NCI-H524 treated with DMSO at 0.1 percent for 48 hours (cell line): ENCODE measurements at places on chromosomes 12 and 14.

DNA sequence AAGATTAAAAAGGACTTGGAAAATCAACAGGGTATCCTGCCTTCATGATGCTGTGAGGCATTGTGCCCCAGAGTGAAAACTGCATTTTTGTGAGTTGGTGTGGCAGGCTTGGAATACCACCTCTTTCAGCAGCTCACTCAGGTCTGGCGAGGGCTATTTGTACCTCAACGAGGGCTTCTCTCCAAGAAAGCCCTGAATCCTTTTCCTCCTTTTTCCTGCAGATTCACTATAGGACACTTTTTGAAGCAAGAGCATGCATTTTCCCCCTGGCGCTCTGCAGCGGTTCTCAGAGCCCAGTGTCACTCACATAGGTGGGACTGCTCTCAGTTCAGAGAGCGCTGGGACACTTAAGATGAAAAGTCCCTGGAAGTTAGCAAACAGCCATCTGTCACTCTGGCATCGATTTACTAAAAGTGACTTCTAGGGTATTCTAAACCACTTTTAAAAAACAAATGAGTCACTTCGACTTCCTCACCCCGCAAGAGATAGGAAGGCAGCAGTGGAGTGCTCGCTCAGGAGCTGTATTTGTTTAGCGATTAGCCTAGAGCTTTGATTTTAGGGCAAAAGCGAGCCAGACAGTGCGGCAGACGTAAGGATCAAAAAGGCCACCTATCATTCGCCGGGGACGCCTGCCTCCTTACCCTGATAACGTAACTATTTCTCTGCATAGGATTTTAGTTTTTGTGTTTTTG is 782 bp upstream of the LGR5 start:
- no peak for DNase-seq

- no peak for DNase-seq
Measured at GRCh38 chr12:128817111-128818015, 6.4 kb downstream of the SLC15A4 start.

- DNase-seq: no peak
Measured at GRCh38 chr14:91607322-91608047, 97.4 kb upstream of the PPP4R3A start.

GRCh38 chr14:68695326-68695768 is 97.5 kb downstream of the ZFP36L1 start:
- DNase-seq: no peak

DNA sequence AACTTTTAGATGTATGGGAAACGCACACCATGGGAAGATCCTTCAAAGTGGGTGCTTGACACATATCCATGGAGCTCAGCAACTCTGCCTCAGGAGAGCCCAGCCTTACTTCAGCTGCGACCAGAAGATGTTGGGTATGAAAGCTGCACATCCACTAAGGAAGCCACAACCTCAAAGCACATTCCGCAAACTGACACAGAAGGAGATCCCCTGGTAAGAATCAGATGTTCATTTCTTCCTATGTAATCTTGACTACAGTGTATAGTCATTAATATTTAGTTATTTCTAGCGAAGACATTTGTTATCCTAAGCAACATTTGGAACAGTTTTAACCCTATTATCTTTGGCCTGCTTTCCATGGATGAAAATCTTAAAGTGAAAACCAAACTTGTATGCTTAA is 374.2 kb downstream of the NAV3 start:
- no peak for DNase-seq

GRCh38 chr12:3320881-3321509 is 170.0 kb upstream of the PRMT8 start:
- no peak for DNase-seq

DNA sequence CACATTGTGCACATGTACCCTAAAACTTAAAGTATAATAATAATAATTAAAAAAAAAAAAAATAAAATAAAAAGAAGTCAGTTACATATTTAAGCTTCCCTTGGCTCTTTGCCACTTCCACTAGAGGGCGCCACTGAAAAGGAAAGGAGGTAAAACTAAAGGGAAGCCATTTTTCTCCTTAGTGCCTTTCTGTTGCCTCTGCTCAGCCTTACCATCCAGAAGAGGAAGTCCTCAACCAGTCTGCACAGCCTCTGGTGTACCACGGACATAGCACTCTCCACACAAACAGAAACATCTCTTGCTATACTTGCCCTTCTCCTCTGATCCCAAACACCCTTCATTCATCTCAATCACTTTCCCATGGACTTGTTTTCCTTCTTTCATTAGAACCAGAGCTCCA is 169.0 kb upstream of the EEA1 start:
- no peak for DNase-seq

DNA sequence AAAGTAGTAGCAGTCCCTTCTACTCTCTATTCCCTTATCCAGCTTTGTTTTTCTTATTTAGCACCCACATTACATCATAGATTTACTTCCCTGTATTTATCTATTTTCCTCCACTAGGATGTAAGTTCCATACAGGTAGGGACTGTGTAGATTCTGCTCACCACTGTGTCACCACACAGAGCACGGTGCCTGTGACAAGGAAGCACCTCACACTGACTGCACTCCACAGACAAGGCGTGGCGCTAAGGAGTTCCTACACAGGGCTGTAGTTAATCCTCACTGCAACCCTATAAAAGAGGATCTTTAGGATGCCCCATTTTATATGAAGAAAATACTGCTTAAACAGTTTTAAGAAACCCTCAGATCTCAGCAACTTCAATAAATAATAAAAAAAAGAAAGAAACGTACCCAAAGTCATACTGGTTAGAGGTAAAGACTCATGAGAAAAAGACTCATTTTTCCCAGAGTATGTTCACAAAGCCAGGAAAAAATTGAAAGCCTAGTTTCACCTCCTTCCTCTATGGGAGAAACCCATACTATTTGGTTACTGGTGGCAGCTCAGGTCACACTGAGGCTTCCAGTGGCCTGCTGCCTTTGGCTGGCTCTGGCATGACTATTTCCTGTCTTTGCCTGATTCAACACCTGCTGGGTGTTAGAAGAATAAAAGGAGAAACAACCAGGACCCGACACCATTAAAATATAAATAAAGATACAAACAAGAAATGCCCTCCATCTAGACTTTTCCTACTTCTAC is 36.9 kb downstream of the RAD9B start:
- no peak for DNase-seq

- no peak for DNase-seq
Measured at GRCh38 chr12:7162691-7163114, 26.8 kb upstream of the PEX5 start.

DNA sequence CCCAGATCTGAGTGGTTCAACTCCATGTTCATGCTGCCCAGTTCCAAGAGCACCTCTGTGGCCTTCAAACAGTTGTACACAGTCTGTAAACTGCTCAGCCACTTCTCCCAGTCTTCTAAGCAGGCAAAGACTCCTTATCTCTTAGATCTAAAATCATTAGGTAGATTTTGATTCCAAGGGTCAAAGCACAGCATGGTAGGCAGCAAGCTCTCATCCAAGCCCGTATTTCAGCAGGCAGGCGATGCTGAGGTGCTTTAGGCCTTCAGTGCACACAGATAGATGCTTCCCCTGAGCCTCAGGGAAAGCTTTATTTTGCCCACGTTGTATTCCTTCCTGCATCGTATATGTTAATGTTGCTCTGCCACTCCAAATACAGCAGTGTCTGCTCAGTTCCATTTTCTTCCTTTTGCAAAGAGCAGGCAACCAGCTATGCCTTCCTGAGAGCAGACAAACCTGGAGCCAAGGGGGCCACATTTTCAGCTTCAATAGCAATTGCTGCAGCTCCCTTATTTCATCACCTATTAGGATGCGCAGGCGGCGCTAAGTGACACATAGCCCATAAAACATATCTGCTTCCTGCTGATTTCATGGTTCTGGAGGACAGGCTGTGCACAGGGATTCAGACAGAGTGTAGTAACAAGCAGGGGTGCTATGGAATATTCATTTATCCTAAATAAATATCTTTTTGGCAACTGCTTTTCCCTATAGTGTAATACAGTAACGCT is 67.5 kb downstream of the ETV6 start:
- no peak for DNase-seq

DNA sequence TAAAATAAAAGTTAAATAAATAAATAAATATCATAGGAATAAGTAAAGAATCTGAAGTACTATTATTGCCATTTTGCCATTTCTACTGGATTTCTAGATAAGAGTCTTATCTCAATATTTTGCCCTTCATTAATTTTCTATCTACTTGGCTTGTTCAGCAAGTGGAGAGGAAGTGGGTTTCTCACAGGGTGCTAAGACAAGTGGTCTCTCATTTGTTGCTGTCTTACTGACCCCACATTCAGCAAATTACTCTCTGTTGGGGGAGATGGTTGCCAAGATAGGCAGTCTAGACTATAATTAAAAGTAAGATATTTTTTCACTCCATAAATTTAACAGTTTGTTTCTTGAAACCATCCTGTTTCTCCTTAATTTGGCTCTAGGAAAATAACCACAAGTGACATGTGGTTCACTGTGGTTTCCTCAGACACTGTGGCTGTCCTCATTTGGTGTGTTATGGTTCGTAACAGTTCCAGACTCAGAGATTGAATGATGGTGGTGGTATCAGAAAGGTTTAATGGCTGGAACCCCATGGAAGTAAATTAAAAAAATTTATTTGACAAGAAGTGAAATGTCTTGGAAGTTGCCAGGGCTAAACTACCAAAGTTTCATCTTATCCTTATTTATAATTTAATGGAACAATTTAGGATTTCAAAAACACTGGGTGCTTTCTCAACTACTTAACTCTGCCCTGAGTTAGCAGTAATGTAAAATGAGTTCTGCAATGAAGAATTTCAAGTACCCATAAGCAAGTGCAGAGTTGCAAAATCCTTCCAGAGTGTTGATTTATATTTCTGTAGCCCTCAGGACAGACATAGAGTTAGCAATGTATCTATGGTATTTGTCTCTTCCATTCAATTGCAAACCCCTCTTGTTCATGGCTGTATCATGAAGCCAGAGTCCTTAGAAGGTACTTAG is 214.8 kb downstream of the MSRB3 start:
- DNase-seq: no peak

- DNase-seq: no peak
Measured at GRCh38 chr12:18483698-18484325, 222.5 kb downstream of the PIK3C2G start.

DNA sequence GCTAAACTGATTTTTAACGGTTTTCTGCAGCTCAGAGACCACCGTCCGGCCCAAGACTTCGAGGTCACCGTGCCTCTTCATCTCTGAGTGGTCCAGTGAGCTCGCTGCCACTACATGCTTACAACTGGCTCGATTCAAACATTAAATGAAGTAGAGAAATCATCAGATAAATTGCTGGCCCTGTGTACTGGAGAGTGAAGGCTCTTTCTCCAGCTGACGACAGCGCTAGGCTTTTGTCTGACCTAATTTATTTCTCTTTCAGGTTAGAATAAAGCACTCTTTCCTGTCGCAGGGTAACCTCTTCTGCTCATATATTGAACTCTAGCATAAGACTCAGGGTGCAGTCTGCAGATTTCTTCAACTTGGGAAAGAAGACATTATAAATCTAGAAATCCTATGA is 6.4 kb downstream of the BCL11B start:
- no peak for DNase-seq

DNA sequence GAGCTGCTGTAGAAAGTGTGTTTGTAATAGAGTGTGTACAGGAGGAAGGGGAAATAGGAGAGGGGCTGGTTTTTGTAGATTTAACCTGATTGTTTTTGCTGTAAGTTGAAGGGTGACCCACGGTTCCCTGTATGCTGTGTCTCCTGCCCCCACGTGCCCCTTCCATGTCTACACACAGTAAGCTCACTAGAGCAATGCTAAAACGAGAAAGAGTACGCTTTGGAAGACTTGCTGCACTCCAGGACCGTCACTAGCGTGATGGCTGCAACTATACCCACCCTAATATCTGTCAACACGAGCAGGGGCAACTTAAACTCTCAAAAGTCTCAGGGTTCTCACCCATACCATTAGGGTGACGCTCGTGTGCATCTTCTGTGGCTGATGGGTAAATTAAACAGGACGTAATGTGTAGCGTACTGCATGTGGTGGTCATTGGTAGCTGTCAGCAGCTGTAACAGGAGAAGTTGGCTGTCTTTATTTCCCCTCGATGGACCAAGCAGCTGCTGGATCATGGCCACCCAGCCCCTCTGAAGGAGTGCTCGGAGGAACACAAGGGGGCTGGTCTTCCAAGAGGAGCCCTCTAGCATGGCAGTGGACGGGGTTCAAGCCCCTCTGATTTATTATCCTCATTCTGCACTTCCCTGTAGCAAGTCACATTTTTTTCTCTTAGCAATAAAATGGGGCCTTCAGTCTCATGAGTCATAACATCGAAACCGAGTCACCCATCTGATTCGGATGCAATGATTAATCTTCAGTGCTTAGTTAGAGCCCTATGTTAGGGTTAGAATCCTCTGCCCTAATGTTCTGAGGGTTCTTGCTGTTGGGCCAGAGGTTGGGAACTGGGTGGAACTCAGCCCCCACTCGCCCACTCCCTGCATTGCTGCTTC is 14.0 kb downstream of the CCND2 start:
- DNase-seq: no peak

DNA sequence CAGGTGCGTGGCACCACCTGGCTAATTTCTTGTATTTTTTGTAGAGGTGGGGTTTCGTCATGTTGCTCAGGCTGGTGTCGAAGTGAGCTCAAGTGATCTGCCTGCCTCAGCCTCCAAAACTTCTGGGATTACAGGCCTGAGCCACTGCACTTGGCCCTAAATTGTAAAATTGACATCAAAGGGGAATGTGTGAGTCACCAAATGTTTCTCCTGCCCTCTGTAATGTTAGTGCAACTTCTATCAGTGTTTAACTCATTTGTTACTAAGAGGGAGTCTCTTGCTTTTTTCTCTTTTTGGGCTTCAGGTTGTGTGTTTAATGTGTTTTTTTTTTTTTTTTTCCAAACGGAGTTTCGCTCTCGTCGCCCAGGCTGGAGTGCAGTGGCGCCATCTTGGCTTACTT is 2.3 kb downstream of the TULP3 start:
- DNase-seq: no peak

DNA sequence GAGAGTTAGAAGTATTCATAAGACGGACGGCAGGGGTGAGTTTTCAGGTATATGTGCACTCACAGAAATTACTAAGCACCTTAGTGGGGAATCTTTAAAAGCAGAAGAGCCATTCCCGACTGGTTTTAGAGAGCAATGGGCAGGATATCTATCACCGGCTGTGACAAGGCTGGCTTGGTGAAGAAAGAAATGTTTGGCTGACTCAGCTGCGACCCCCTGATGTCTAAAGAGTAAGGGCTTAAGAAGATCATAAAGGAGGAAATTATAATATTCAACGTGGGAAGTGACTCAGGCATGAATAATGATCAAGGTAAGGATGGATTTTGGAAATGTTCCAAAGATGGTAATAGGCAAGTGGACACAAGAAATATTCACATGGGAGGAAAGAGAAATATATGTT is 407.6 kb downstream of the TMEM132D start:
- no peak for DNase-seq

GRCh38 chr14:23375527-23376251 is 1.2 kb upstream of the CMTM5 start:
- DNase-seq: no peak
